ENCODE measurements at places on chromosomes 13 and 19.

- no peak for DNase-seq
Measured at GRCh38 chr13:98598043-98598442, 21.1 kb upstream of the STK24 start.

GRCh38 chr13:70668983-70669382 lies 560.7 kb upstream of the KLHL1 start:
- no peak for DNase-seq

- DNase-seq: no peak
Measured at GRCh38 chr13:94704377-94705080, 7.8 kb downstream of the SOX21 start.

GRCh38 chr19:7846155-7846646 lies 16.2 kb downstream of the EVI5L start:
- DNase-seq: no peak

GRCh38 chr19:13839938-13840304 lies 37.0 kb upstream of the NANOS3 start:
- no peak for DNase-seq

DNA sequence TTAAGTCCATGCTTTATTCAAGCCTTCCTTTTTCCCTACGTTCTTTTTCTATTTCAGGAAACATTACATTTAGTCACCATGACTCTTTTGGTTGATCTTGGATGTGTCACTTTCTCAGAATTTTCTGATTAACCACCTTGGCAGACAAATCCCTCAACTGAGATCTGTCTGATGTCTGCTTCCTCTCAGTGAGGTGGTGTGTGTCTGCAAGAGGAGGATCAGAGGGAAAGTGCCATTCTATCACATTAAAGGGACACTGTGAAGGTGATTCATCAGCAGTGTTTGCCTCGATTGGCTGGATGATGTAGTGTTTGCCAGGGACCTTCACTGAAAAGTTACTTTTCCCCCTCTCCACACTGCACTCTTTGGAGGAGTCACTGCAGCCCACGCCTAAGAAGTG lies 3.0 kb upstream of the CCNP start:
- DNase-seq: no peak

Measured in T-helper 2 cell (primary cell).